ENCODE measurements at places on chromosomes 13 and 19.

GRCh38 chr13:24176351-24177101 lies 16.0 kb downstream of the SPATA13 start:
- DNase-seq, result no peak

DNA sequence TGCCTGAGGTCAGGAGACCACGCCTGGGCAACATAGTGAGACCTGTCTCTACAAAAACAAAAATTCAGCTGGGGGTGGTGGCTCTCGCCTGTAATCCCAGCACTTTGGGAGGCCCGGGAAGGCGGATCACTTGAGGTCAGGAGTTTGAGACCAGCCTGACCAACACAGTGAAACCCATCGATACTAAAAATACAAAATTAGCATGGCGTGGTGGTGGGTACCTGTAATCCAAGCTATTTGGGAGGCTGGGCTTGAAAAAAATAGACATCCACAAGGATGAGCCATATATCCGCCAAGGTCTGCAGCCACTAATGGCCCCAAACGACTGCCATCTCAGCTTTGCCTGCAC lies 3.1 kb downstream of the RPS16 start:
- DNase-seq, result no peak

DNA sequence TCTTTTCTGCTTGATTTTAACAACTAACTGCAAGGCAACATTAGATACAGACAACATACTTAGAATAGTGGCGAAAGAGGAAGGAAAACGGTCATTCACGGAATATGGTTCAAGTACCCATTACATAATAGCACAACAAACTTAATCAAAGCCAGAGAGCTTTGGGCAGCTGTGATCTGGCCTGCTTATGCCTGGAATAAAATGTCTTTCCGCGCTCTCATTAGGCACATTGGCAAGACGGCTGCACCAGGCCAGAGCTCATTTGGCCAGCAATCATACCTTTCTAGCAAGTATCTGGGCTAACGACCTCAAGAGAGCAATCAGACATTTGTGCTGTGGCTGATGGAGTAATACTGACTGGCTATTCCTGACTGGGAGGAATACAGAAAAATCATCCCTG lies 112.8 kb downstream of the NALCN start:
- no peak for DNase-seq

DNA sequence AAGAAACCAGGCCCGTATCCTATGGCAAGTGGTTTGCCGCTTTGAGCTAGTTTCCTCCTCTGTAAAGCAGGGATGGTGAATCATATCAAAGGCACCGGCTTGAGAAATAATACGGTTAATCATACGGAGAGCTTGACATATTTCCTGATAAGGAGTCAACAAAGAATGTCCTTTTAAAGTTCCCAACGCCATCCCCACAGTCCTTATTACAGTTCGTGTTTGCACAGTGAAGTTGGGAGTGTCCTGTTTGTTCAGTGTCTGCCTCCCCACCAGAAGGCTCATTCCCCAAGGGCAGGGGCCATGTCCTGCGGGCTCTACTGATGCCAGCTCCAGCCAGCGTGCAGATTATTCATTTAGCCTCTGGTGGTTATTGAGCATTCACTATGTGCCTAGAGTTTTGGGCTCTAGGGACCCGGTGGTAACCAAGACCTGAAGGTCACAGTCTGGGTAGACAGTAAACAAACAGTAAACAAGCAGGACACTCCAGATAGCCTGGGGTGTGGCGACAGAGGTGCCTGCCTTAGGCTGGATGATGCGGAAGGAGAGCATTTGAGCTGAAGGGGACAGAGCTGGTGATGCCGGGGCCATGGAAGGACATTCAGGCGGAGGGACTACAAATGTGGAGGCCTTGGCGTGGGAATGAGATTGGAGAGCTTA lies 6.3 kb downstream of the GRAMD1A start:
- DNase-seq, result no peak

DNA sequence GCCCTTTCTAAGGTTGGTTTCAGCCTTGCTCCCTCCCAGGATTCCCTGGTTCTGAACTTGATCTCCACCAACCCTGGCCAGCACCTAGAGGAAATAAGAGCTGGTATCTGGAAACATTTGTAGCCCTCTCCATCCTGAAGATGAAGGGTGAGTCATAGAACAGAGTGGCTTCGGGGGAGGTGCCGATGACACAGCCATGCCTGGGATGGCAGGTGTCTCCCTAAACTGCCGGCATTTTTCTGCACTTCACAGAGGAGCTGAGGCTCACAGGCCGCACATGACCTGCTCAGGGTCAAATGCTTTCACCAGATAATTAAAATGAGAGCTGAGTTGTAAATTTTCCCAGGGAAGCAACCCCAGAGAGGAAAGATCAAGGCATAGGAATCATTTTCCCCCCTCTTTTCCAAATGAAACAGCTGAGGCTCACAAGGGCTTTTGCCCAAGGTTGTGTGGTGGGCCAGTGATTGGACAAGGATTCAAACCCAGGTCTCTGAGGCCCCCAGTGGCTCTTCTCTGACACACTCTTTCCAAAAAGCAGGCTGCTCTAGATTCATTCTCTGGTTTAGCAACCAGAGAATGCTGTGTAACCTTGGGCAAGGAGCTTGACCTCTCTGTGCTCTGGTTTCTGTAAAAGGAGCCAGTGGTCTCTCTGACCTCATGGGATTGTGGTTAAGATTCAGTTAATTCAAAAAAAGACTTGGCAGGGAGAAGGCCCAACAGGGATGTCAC lies 1.2 kb upstream of the SLC25A42 start:
- no peak for DNase-seq

DNA sequence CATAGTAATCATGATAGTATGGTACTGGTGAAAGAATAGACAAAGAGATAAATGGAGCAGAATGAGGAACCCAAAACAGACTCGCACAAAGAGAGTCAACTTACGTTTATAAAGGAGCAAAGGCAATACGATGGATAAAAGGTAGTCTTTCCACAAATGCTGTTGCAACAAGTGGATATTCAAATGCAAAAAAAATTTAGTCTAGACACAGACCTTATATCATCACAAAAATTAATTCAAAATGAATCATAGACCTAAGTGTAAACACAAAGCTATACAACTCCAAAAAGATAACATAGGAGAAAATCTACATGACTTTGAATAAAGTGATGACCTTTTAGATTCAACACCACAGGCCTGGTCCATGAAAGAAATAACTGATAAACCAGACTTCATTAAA lies 131.6 kb downstream of the KL start:
- no peak for DNase-seq

- no peak for DNase-seq
Observed at GRCh38 chr19:1394252-1395193, 6.8 kb downstream of the GAMT start.

- DNase-seq, result no peak
Observed at GRCh38 chr13:101127741-101128353, 288.5 kb downstream of the NALCN start.

GRCh38 chr13:45368005-45368404 lies 27.0 kb upstream of the TPT1 start:
- no peak for DNase-seq

GRCh38 chr19:51559240-51559639 lies 11.8 kb upstream of the ZNF175 start:
- DNase-seq, result no peak

GRCh38 chr13:53138376-53139036 lies 109.9 kb downstream of the OLFM4 start:
- DNase-seq, result no peak

DNA sequence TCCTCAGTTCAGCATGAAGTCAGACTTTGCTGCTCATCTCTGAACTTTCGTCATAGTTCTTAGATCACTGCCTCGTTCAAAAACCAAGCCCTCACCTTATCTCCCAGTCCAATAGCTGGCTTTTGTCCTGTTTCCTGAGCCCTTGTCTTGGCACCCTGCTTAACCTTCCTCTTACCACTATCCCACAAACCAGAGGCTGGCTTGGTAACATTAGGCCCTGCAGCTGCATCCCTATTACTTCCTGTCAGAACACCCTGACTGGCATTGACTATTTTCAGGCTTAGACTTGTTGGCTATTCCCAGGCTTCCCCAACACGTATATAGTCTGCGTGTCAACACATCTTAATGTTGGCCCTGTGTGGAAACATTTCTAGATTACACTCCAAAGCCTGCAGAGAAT lies 172.4 kb downstream of the VWA8 start:
- DNase-seq, result no peak

- DNase-seq, result peak; percentile 68
Observed at GRCh38 chr19:58059003-58059670, at the start of gene ZNF135. Gene ZNF135 (plus strand): TSS chr19:58059282. CDS start chr19:58060003, 721 bp downstream.

GRCh38 chr19:11323601-11324078 lies 15.8 kb downstream of the RAB3D start:
- no peak for DNase-seq

- no peak for DNase-seq
Observed at GRCh38 chr19:47253970-47254369, 2.4 kb upstream of the CCDC9 start.

DNA sequence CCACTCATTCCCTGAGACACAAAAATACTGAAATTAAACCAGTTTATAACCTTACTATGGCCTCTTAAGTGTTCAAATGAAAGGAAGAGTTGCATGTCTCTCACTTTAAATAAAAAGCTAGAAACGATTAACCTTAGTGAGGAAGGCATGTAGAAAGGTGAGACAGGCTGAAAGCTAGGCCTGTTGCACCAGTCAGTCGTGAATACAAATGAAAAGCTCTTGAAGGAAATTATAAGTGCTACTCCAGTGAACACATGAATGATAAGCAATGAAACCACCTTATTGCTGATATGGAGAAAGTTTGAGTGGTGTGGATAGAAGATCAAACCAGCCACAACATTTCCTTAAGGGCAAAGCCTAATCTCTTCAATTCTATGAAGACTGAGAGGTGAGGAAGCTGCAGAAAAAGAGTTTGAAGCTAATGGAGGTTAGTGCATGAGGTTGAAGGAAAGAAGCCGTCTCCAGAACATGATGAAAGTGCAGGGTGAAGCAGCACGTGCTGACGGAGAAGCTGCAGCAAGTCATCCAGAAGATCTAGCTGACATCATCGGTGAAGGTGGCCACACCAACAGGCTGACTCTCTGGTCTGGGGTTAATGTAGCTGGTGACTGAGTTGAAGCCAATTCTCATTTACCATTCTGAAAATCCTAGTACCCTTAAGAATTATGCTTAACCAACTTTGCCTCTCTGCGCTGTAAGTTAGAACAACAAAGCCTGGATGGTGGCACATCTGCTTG lies 94.5 kb upstream of the TEX29 start:
- no peak for DNase-seq

DNA sequence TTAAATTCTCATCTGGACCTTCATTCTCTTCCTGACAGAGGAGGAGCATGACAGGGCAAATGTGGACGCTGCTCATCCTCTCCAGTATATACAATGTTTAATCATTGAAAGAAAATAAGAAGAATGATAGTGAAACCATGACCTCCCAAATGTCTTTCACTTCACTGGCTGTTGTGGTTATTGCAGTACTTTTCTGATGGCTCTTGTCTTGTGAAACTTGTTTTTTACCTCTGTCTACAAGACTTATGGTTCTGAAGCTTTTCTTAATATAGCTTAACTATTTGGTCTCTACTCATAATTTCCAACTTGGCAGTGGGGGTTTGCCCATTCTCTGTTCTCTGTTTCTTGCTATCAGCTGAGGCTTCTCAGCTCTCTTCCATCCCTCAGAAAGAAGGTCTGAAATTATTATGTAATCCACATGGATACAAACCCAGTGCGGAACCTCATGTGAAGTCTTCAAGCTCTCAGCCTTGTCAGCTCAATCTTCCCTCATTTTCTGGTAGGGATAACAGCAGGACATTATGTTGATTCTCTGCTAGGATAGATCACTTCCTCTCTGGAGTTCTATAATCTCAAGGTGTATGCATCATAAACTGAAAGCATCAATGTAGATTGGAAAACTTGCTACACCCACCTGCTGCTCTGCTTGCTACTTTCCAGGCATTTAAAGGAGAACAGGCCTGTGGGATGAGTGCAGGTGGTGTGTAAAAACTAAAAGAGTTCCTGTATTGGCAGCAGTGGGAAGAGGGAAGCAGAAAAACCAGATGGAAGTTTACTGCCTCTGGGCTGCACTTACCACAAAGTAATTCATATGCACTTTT lies 250.3 kb upstream of the HTR2A start:
- DNase-seq, result no peak

DNA sequence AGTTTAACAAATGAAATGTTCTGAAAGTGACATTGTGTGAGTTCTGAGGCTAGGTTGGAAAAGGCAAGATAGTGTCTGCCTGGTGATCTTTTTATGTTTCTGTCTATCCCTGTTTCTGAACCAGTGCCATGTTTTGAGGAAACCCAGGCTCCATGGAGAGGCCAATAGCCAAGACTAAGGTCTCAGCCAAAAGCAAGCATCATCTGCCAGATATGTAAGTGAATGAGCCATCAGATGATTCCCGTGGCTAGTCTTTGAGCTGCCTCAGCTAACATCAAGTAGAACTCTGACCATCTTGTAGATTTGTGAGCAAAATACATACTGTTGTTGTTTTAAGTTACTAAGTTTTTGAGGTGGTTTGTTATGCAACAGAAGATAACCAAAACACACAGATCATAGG lies 19.6 kb upstream of the CCNA1 start:
- DNase-seq, result no peak

- no peak for DNase-seq
Observed at GRCh38 chr13:45536224-45536623, 71.5 kb downstream of the COG3 start.

DNA sequence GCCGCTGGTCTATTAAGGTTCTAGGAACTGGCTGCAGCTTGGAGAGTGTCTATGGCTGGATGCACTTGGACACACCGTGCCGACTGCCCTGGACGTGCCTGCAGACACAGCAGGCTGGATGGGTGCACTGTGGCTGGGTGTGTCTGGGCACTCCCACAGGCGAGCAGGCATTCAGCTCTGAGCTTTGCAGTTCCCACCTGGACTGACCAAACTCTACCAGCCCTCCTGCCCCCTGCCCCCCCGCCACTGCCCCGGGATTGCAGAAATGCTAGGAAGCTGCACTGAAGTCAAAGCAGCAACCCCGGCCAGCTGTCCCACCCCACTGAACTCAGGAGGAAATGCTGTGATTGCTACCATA lies 7.0 kb upstream of the LRP3 start:
- no peak for DNase-seq

- no peak for DNase-seq
Observed at GRCh38 chr13:50334115-50334778, 319.0 kb downstream of the KCNRG start.

DNA sequence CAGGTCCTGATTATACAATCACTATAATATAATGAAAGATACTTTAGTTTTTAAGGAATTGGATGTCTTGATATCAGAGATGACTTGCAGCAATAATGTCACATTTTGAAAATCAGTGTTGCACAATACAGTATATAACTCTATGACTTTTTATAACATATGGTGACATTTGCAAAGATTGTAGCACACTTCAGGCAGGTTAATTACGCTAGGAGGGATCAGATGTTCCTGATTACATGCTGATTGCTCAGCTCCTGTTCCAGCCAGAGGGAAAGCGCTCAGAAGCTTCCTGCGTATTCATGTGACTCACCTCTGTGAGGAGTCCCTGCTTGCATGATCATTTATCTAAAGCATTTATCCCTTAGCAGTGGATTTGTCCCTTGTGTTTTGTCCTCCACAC lies 265.6 kb downstream of the GPC5 start:
- no peak for DNase-seq
